Activated naive CD4-positive, alpha-beta T cell treated with anti-CD3 and anti-CD28 coated beads, Interleukin-2, amount 50 U/mL, for 72 hours (primary cell): ENCODE measurements at places on chromosomes 5 and 9. TPM values are rescaled to one million over a fixed set of nuclear protein-coding genes. Genes with fewer than 3 reads are reported as not detected.

Gene NKD2
- 14.6 TPM for total RNA-seq

Gene MZB1
- 24.1 TPM for total RNA-seq

Gene LPAR1
- total RNA-seq = not detected

Gene TPRN
- total RNA-seq = 5.7 TPM

Gene BTNL3
- total RNA-seq = not detected

Gene UGCG
- 12.5 TPM for total RNA-seq
